ENCODE measurements at places on chromosomes 12 and 14. TPM values are rescaled to one million over a fixed set of nuclear protein-coding genes. Genes with fewer than 3 reads are reported as not detected.

The REM2 gene
- 2.0 TPM for total RNA-seq

The KRT72 gene
- not detected for total RNA-seq

The OTOGL gene
- total RNA-seq, result 0.60 TPM

The RTL1 gene
- 0.49 TPM for total RNA-seq

The DAO gene
- not detected for total RNA-seq

The TSPAN9 gene
- total RNA-seq, result 196 TPM

The NPFF gene
- total RNA-seq, result not detected

The KRT86 gene
- not detected for total RNA-seq

The CLEC9A gene
- total RNA-seq, result 0.27 TPM

The TEP1 gene
- total RNA-seq, result 13.4 TPM

The KRT82 gene
- not detected for total RNA-seq

The LRP1 gene
- 254 TPM for total RNA-seq

The PROX2 gene
- total RNA-seq, result not detected

The MSI1 gene
- 121 TPM for total RNA-seq

The TPPP2 gene
- not detected for total RNA-seq

The CELA1 gene
- total RNA-seq, result not detected

The ELK3 gene
- 25.6 TPM for total RNA-seq

The KICS2 gene
- total RNA-seq, result 9.1 TPM

The PPFIA2 gene
- total RNA-seq, result 107 TPM

The TWF1 gene
- 93.8 TPM for total RNA-seq

The CCDC177 gene
- 3.7 TPM for total RNA-seq

The CD27 gene
- total RNA-seq, result not detected

The ANP32D gene
- total RNA-seq, result not detected

The MORN3 gene
- 0.99 TPM for total RNA-seq

The HOXC5 gene
- total RNA-seq, result not detected

The BMAL2 gene
- total RNA-seq, result 8.5 TPM

The ERC1 gene
- total RNA-seq, result 90.1 TPM

The AKAP3 gene
- 0.99 TPM for total RNA-seq

The SSPN gene
- total RNA-seq, result 41.0 TPM

The DLK1 gene
- total RNA-seq, result 112 TPM

The CEBPE gene
- total RNA-seq, result not detected

The IQSEC3 gene
- total RNA-seq, result 13.0 TPM

The SAMD15 gene
- 4.7 TPM for total RNA-seq

The SMCO3 gene
- 7.9 TPM for total RNA-seq

The EPS8 gene
- 157 TPM for total RNA-seq

The BORCS5 gene
- 23.9 TPM for total RNA-seq

The TESPA1 gene
- total RNA-seq, result 0.71 TPM

The NDRG2 gene
- total RNA-seq, result 113 TPM

The SIX6 gene
- 44.8 TPM for total RNA-seq
